ENCODE measurements at places on chromosomes 12 and 14.

- no peak for DNase-seq
Observed at GRCh38 chr12:83920821-83921547, 991.6 kb downstream of the SLC6A15 start.

- no peak for DNase-seq
Observed at GRCh38 chr12:67981287-67982162, 7.7 kb upstream of the IFNG-AS1 start.

- DNase-seq, result no peak
Observed at GRCh38 chr12:62192903-62193250, 67.3 kb upstream of the USP15 start.

DNA sequence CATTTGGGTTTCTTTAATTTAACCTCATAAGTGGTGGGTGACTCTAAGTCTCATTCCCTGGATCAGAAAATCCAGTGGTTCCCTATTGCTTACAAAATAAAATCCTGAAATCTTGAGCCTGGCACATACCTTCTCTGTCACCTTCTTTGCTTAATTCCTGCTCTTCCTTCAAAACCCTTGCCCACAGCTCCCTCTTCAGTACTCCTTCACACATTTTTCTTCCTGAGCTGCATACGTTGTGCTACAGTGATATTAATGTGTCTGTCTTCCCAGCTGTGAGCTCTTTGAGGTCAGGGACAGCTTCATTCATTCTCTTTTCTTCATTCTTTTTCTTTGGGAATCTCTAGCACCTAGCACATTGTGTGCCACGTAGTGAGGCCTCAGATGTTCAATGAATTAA lies 9.5 kb downstream of the TSPAN11 start:
- DNase-seq, result no peak

DNA sequence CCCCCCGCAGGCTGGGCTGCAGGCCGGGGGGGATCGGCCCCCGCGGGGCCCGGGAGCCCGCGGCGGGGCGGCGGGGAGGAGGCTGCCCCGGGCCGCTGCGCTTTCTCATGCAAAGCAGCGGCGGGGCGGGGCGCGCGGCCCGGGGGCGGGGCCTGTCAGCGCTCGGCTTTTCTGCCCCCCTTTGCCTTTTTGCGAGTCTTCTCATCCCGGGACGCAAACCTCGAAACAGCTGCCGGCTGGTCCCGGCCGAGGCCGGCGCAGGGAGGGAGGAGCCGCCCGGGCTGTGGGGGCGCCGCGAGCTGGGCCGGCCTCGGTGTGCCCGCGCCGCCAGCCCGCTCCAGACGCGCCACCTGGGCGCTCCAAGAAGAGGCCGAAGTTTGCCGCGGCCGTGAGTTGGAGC lies at the start of gene FZD10:
FZD10 (plus strand) TSS at position 198 of the 400 bp plus-strand sequence. CDS start 479 bp downstream, outside the sequence.
- peak; percentile 26 for DNase-seq

DNA sequence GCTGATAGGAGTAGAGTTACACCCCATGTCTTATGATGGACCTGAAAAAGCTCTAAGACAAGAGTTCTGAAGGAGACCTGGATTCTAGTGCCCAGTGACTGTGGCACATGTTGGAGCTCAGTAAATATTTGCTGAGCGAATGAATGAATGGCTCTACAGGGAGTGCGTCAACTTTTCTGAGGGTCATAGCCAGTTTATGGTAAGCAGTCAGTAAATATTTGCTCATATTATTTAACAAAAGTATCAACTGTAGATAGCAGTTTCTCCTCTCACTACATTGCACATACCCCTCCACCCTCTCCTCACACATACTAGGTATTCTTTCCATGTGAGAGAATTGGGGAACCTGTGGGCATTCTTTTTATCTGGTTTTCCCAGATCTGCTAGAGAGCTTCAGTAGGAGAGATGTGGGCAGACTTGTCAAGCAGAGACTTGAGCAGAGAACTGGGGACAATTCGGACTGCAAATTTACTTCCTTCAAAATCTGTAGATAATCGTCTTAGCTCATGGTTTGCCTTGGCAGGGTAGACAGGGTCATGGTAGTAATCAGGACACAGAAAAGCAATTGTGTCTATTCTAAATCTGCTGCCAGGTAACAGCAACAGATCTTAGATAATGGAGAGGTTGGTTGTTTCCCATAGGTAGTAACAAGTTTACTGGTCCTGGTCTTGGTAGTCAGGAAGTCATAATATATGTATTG lies 5.7 kb downstream of the SLC4A8 start:
- no peak for DNase-seq

DNA sequence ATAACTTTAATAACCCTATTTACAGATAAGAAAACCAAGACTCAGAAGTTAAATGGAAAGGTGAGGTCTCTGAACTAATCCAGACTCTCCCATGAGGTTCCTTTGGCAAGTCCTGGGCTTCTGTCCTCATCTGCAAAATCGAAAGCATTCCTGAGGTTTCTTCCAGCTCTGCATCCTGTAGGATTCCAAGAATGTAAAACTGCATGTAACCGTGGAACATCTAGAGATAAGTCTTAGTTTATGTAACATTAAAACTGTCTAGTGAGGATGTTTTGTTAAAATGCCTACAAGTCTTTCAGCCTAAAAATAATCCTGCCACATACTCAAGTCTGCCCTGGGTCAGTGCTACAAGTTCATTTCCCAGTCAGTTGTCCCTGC lies 7.3 kb upstream of the ITFG2 start:
- no peak for DNase-seq

GRCh38 chr12:120855823-120856588 lies 48.2 kb downstream of the SPPL3 start:
- DNase-seq, result no peak

DNA sequence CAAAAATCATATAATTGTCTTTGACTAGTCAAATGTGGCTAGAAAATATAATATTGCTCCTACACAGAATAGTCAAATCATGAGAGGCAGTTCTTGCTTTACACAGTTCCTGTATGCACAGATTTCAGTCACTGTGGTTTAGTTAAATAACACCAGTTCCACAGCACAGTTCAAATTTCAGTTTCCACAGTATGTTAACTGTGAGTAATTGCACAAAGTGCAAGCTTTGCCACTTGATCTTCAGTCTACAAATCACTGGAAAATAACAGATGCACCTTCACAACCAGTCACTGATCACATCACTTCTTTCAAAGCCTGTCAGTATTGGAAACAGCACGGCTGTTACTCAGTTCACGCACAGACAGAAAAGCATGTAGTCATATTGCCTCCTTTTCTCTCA lies 38.7 kb downstream of the KCNH5 start:
- no peak for DNase-seq

DNA sequence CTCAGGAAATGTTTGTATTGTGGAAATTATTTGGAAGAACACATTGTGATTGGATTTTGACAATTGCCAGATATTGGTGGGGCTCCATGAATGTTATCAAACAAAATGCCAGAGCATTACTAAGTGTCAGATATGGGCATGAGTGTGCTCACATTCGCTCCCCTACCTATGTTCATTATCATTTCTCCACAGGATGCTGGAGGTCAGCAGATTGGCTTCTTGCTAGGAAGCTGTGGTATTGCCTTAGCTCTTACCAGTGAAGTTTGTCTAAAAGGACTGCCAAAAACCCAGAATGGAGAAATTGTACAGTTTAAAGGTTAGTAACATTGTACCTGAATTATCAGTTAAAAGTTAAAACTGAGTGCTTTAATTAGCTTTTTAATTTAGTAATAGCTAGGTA lies 78.3 kb upstream of the ATF1 start:
- no peak for DNase-seq

- no peak for DNase-seq
Observed at GRCh38 chr12:72081777-72082176, 143.1 kb downstream of the TPH2 start.

DNA sequence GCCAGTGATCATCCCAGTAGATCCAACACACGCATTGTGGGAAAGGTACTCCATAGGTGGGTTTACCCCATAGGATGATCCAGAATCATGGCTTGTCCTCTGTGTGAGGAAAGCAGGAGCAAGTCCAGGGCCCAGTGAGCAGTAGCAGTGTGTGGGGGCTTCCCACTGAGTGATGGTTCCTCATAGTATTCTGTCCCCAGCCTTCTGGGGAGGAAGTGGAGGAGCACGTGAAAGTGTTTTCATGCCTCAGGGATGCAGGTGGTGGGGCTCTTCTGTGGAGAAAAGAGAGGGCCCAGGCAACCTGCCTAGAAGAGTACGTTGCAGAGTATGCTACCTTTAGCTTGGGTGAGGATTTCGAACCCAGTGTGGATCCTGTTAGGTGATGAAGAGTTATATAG lies 56.5 kb downstream of the SUSD6 start:
- DNase-seq, result no peak

GRCh38 chr12:55610598-55610997 lies 26.1 kb upstream of the OR10P1 start:
- no peak for DNase-seq

- DNase-seq, result no peak
Observed at GRCh38 chr12:94553130-94553519, 93.5 kb upstream of the CEP83 start.

GRCh38 chr14:76262641-76263040 lies 110.9 kb downstream of the GPATCH2L start:
- no peak for DNase-seq

DNA sequence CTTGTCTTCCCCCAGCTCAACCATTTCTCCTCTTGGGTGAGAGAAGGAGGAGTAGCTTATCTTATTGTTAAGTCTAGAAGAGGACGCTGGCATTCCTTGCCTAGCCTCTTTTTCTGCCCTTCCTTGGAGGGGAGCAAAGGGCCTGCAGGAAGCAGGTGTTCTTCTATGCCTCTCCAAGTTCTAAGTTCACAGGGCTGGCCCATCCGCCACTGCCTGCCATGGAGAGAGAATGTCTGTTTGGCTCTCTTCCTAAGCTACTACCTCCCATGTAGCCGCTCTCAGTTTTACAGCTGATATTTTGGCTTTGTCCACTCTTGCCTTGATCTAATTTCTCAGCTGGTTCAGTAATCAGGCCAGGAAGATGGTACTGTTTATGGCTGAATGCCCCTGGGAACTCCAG lies 201.2 kb downstream of the NTF3 start:
- DNase-seq, result no peak

- peak; percentile 78 for DNase-seq
Observed at GRCh38 chr12:122190842-122191668, 8.1 kb downstream of the LRRC43 start.

DNA sequence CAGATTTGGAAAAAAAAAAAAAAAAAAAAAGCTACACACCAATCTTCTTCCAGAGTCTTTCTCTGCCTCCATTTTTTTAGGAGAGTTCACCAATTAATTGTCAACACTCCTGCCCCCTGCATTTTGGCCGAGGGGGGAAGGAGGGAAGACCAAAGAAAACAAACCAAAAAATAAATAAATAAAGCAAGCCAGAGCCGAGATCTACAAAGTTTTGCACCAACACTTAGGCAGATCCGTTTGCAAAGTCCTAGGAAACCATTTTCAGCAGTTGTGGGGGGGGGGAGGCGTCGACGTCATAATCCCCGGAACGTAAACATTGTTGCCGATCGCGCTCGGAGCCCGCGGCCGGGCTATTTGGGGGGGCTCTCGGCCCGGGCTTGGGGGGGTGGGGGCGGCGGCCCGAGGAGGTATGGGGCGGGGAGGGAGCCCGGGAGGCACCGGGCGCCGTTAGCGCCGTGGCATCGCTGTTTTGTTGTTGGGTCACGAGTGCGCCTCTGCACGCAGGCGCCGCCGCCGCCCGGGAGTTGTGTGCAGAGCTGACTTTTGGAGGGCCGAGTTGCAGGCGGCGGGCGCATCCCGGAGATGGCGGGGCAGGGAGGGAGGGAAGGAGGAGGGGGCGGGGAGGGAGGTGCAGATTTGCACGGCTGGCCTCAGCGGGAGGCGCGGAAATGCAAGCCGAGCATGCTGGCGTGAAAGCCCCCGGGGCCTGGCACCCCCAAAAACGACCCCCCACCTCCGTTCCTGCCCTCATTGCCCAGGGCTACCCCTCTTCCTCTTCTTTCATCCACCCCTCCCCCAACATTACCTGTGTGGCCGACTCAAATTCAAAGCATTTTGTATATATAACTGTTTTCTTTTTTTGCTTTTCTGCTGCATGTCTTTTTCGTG lies 598 bp downstream of the KDM2B start:
- peak; percentile 76 for DNase-seq

- no peak for DNase-seq
Observed at GRCh38 chr14:42862114-42862513, 1255.4 kb downstream of the LRFN5 start.

DNA sequence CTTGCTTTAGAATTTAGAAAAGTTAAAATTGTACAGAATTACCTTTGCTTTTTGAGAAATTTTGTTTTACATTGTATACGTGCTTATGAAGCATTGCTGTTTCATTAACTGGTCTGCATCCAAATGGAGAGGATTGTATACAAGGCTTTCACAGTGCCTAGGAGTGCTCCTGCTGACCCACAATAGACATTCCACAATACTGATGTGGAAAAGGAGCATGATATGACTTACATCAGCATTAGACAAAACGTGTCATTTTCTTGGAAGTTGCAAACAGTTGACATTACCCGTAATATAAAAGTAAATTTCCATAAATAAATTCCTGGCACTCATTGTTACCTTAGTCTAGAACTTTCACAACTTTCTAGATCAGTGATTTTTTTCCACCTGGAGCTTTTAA lies 1.9 kb downstream of the PRKD1 start:
- no peak for DNase-seq

DNA sequence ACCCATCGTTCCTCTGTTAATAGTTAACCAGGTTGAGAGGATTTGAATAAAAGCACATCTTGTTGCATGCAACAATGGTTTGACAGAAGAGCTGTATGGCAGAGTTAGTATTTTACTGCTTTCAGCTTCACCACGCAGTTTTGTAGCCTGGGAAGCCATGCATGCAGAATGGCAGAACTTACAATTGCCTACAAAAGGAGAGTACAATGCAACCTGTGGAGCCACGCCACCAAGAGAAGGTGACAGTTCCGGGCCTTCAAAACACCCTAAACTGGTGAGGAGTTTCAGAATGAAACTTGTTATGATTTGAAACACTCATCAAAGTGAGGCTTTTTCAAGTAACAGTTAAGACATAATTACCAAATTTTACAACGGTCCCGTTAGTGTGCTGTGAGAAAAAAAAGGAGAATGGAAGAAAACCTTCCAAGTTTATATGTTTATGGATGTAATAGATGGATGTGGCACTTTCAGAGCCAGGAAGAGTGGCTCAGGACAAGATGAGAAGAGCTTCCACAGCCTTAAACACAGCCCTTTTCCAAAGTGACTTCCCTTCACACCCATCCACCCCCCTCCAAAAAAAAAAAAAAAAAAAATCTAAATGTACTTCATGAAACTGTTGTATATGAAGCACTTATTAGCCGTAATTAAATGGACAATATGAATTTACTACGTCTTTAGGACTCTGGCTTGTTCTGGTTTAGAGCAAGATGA lies 158.7 kb downstream of the EGLN3 start:
- no peak for DNase-seq

DNA sequence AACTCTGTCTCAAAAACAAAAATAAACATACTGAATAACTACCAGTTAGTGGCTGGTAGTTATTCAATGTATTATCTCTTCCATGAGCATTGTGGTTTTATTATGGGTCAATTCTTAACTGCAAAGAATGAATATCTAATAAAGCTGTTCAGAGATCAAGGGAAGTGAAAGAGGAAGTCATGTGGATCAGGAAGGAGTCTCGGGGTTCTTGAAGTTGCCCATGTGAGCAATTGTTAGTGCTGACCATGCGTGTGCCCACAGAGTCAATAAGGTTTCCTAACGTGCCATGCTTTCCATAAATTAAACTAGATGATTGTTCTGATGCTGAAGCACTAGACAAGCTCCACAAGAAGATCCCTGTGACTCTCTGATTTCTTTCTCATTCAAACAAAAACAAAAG lies 136.5 kb upstream of the CPSF6 start:
- DNase-seq, result no peak

GRCh38 chr12:46406352-46407027 lies 33.9 kb upstream of the SLC38A2 start:
- DNase-seq, result no peak
